ENCODE measurements at places on chromosomes 11 and 22.
A peak's percentile ranks its signal among the peaks of the same experiment; 100 is the strongest.

DNA sequence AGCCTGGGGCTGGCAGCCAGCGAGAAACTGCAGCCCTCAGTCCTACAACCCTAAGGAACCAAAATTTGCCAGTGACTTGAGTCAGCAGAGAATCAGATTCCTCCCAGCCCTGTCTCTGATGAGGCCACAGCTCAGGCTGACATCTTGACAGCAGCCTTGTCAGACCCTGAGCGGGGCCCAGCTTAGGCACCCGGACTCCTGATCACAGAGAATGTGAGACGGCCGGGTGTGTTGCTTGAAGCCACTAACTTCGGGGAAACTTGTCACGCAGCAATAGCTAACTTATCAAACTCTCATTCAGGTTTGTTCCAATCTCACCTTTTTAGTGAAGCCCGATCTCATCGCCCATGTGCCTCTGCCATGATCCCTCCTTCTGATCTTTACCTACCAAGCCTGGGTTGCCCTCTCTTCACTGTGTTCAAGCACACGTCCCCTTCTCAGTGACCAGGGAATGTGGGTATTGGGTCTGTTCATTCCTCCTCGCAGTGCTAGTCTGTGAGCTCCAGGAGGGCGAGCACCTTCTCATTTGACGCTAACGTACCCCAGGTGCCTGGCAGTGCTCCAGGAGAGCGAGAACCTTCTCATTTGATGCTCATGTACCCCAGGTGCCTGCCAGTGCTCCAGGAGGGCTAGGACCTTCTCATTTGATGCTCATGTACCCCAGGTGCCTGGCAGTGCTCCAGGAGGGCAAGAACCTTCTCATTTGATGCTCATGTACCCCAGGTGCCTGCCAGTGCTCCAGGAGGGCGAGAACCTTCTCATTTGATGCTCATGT is 280.7 kb downstream of the BRD1 start:
- DNase-seq, result no peak

- no peak for DNase-seq
Measured at GRCh38 chr11:113376156-113376555, 11.4 kb upstream of the ANKK1 start.

DNA sequence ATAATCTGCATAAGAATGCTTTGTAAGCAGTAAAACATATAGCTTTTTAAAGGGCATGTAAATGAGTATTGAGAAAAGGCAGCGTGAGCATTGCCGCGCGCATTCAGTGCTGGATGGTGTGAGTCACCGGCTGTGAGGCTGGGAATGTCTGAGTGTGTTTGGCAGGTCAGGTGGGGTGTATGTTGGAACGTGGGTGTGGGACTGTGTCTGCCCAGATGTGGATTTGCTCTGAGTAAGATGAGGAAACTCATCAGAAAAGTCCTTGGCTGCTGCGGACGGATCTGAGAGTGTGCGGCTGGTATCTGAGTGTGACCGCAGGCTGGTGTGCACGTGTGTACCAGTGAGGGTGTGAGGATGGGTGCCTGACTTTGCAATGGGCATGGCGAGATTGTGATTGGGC is 66.2 kb upstream of the NECTIN1 start:
- DNase-seq, result no peak

DNA sequence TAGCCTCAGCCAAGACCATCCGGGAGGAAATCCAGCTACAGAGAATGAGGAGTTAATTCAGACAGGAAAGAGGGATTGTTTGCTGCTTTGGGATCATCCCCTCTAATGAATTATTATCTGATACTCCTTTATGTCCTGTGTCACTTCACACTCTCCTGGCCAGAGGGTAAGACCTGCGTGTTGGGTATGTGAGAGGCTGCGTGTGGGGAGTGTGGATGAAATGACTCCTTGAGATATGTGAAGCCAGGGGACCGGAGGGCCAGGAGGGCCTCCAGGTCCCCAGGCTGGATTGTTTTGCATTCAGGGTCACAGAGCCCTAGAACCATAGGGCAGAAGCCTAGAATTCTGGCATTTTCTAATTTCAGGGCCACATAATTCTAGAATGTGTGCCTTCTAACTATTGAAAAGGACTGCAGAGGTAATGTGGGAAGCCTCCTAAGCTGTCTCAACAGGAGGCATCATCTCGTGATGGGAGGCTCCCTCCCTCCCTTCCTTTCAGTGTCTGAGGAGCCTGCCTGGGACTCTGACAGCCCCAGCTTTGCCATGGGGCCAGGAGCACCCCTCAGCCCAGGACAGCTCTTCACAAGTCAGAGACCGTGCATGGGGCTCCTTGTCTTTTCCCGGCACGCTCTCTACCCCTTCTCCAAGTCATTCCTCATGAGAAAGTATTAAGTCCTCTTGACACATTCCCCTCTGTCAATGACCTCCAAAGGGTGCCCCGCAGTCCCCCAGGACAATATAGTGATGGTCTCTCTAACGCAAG is 3.7 kb downstream of the TPBGL start:
- DNase-seq, result no peak

DNA sequence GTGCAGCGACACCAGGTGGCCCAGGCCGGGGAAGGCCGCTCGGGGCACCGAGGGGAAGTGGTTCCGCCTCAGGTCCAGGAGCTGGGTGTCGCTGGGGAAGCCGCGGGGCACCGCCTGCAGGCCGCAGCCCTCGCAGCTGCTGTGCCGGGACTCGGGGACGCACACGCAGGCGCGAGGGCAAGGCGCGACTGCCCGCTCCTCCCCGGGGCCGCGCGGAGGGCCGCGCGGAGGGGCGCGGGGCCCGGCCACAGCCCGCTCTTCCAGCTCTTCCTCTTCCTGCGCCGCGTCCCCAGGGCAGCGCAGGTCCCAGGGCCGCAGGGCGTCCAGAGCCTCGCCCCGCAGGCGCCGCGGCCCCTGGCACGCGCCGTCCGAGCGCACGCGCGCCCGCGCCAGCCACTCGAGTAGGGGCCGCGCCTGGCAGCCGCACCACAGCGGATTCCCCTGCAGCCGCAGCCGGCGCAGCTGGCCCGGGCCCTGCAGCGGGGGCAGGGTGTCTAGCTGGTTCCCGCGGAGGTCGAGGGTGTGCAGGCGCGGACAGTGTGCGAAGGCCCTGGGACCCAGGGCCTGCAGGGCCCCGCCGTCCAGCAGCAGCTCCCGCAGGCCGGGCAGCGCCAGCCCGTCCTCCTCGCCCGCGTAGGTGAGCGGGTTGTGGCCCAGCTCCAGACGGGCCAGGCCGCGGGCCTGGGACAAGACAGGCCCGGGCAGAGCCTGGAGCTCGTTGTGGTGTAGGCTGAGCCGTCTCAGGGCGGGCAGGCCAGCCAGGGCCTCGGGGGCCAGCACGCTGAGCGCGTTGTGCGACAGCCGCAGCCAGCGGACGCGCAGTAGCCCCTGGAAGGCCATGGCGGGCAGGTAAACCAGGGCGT is 2.8 kb downstream of the CHADL start:
- DNase-seq, result peak; percentile 79

DNA sequence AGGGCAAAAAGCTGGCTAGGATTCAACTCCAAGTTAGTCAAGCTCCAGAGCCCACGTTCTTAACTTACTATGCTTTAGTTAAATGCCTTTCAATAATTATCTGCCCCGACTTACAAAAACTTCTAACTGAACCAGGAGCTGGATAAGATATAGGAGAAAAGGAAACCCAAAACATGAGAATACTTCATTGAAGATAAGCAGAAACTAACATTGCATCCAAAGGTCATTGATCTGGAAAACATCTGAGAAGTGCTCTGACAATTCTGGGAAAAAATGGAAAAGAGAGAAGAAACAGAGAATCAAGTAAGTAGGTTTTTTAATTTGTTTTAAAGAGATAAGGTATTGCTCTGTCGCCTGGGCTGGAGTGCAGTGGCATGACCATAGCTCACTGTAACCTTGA is 27.2 kb downstream of the ACAT1 start:
- no peak for DNase-seq

GRCh38 chr22:26972286-26972685 is 314.9 kb downstream of the MIAT start:
- DNase-seq, result no peak

GRCh38 chr11:97751952-97752351 is 1268.8 kb upstream of the CNTN5 start:
- DNase-seq, result no peak

DNA sequence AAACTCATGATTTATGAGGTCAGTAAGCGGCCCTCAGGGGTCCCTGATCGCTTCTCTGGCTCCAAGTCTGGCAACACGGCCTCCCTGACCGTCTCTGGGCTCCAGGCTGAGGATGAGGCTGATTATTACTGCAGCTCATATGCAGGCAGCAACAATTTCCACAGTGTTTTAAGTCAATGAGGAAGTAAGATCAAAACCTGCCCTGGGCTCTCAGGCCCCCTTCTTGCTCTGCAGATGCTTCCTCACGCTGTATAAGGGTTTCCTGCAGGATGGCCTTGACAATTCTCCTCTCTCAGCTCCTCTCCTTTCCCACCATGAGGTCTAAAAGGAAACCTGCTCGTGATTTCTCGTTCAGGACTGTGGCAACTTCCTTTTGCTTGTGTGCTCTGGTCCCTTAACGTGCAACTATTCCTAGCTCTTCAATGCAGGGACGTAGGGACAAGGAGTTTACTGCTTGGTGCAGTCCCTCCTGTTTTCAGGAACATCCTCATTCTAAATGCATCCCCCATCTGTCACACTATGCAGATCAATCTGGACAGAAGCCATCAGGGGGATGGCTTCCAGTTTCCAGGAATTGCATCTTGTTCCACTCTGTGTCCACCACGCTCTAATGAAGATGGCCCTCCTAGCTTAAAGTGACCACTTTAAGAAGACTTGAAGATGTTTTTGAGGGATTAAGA is 64.3 kb upstream of the IGLL5 start:
- no peak for DNase-seq

DNA sequence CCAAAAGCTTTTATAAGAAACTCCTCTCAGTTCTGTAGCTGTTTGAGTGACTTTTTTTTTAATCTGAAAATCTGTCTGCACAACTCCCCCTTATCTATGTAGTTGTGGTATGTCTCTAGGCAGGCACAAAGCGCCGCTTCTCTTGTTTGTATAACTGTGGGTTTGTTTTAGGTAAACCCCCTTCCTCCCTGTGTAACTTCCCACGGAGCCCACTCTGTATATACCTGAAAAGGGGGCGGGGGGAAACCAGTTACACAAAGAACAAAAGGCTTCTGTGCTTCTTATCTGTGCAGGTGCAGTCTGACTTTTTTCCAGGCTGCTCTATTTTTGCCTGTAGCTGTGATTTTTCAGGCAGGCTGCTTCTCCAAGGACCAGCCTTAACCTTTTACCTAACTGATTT is 13.2 kb downstream of the OR10AG1 start:
- no peak for DNase-seq

DNA sequence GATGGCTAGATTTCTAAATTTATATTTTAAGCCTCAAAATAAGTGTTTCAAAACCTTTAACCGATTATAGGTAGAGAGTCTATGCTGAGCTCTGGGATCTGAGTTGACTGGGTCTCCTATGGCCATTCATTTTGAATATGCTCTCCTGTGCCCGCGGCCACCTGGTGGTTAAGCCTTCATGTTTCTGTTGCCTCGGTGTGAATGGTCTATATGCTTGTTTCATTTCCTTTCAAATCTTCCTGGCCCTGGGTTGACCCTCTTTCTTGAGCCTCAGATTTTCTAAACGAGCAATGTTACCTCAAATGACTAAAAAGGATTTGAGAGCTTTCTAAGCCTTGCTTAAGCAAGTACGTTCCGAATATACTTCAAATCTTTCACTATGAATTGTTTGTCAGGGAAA is 789.4 kb upstream of the KIRREL3 start:
- no peak for DNase-seq

DNA sequence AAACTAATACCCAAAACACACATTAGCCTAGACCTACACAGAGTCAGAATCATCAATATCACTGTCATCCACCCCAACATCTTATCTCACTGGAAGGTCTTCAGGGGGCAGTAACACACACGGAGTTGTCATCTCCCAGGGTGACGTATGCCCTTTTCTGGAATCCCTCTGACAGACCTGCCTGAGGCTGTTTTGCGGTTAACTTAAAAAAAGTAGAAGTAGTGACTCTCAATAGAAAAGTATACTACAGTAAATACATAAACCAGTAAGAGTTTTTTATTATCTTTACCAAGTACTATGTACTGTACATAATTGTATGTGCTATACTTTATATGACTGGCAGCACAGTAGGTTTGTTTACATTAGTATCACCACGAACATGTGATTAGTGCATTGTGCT is 80.5 kb downstream of the PGR start:
- no peak for DNase-seq

DNA sequence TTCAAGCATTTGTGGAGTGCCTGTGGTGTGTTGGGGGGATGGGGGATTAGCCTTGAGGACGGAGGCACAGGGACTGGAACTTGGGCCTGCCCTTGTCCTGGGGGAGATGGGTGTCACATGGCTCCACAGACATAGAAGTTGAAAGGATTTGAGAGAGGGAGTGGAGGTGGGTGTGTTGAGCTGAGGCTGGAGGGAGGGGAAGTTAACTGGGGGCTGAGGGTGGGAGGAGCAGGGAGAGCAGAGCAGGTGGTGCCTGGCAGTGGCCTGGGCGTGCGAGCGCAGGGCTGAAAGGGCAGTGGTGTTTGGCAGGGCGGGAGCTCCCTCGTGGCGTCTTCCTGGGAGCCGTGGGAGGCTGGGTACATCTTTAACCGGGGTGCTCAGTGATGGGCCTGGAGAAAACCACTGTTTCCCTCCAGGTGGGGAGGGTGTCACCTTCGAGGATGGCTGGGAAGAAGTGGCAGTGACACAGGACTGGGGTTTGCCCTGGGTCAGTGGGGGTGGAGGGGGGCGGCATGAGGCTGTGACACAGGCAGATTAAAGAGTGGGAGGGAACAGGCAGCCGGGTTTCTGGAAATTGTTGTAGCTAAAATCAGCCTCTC is 45.5 kb downstream of the AP2A2 start:
- DNase-seq, result no peak

- no peak for DNase-seq
Measured at GRCh38 chr11:57015679-57016078, 27.0 kb downstream of the OR5AK2 start.

- DNase-seq, result no peak
Measured at GRCh38 chr11:114319716-114320328, 23.6 kb downstream of the NNMT start.

- DNase-seq, result no peak
Measured at GRCh38 chr11:48261600-48261999, 2.1 kb upstream of the OR4X1 start.

GRCh38 chr11:67431346-67432249 is 3.3 kb downstream of the RPS6KB2 start:
- no peak for DNase-seq

DNA sequence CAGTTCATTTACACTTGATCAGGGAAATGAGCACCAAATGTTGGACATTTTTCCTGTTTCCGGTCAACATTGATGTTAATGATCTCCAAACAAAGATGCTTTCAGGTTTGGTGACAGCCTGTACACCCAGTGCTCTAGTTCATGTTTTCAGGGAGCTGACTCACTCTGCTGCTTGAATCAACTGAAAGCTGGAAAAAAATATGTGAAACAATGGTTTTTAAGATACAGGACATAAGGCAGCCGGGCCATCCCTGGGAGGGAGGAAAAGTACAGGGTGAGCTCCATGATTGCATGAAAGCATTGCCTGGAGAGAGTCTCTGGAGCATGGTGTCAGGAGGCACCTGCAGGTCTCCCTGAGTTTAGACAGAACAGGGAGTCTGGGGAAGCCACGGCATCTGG is 259.6 kb downstream of the TBC1D22A start:
- no peak for DNase-seq

DNA sequence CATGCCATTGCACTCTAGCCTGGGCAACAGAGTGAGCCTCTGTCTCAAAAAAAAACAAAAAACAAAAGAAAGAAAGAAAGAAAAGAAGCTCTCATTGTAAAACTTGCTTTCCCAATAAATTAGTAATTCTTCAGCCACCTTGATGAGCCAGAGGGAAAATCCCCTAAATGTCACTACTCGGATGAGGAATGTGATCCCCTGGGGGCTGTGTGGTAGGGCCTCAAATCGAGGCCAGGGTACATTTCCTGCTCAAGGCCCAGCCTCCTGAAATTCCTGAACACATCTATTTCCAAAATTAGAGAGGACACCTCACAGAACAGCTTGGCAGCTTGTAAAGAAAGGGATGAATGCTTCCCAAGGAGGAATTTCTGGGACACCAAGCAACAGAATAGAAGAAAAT is 147.1 kb upstream of the SESN3 start:
- DNase-seq, result no peak

Measured in CD4-positive, alpha-beta T cell treated with Interleukin-2 at 100 ng/mL for 4 hours (primary cell).